ENCODE measurements at places on chromosomes 5 and 9.

DNA sequence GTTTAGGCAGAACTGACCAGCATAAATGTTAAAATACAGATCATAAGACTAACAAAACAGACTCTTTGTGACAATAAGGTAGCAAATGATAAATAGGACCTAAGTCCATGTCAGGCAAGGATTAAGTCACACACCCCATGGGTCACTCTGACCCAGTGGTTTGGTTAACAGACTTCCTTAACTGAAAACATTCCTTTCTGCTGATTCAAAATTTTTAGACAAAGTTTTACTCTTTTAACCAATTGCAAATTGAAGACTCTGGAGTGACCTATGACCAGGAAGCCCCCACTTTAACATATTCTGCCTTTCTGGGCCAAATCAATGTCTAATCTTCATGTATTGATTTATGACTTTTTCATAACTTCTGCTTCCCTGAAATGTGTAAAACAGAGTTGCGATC lies 4.9 kb upstream of the NXNL2 start:
- DNase-seq = no peak

DNA sequence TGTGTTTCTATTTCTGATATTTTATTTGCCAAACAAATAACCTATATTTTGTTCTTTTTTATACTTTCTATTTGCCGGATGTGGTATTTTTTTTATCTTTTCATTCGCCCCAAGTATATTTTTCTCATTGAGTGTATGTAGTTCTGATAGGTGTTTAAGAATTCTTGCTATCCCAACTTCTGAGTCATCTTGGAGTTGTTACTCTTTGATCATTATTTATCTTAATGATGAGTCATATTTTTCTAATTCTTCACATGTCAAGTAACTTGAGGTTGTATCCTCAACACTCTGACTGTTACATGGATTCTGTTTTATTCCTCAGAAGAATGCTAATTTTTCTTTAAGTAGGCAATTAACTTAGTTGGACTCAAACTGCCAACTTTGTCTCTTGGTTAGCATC lies 498.1 kb downstream of the TLE1 start:
- DNase-seq = no peak

DNA sequence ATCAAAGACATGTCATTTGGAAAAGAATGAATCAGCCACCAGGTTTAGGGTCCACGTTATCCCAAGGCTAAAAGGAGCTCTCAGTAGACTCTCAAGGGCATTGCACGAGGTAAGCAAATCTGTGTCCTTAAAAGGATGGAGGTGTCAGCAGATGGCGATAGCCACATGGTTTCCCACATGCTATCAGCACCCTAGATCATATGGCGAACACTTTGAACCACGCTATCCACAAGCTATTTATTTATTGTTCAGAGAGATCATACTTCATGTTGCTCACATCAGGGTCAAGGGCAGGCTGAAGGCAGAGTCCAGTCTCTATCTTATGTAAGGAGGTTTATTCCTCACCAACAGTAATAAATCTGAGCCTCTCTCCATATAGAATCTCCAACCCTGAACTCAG lies 43.7 kb downstream of the CDH6 start:
- DNase-seq = no peak

GRCh38 chr9:17613758-17614157 lies 34.9 kb downstream of the SH3GL2 start:
- peak; percentile 79 for DNase-seq

DNA sequence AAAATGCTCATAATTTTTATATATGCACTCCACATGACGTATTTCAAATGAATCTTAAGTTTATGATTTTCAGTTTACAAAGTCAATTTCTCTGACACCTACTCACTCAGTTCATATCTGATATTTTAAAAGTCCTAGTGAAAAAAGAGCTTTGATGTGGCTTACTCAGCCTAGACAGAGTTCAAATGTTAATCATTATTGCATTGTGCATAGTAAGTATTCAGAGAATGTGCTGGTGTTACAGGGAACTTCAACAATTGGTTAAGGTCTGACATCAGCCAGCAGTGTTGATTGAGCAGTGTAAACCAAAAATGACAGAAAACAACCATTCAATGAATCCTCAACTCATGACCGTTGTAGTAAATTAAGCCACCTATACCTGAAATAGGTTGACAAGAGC lies 147.2 kb upstream of the LHFPL2 start:
- no peak for DNase-seq

DNA sequence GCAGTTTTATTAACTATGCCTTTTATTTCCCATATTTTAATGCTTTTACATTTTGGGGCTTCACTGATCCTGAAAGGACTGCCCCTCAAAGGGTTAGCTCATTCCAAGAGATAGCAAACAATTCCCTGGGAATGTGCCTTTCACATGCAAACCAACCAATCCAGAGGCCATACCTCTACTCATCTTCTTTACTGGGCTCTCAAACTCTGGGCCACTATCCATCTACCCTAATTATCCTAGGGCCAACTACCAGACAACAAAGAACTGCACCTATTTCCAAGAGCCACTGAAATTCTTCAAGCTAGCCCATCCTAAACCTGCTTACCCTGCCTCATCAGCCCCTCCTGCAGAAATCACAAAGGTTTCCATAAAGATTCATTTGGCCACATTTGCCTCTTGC lies 364.7 kb downstream of the CDH12 start:
- DNase-seq = no peak

DNA sequence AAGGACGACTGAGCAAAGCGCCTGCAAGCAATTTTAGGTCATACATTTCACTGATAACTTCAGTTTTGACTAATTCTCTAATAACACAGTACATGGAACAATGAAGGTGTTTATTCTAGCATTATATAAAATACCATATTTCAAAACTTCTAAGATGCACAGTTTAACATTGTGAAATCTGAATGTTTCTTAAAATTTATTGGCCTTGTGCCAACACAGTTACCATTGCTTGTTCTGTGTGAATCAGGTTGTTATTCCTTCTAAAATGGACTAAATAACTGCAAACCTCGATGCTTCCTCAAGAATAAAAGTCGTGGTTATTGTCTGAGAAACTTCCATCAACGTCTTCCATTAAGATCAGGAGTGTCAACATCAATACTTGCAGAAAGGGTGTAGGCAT lies 8.0 kb downstream of the MCC start:
- no peak for DNase-seq

DNA sequence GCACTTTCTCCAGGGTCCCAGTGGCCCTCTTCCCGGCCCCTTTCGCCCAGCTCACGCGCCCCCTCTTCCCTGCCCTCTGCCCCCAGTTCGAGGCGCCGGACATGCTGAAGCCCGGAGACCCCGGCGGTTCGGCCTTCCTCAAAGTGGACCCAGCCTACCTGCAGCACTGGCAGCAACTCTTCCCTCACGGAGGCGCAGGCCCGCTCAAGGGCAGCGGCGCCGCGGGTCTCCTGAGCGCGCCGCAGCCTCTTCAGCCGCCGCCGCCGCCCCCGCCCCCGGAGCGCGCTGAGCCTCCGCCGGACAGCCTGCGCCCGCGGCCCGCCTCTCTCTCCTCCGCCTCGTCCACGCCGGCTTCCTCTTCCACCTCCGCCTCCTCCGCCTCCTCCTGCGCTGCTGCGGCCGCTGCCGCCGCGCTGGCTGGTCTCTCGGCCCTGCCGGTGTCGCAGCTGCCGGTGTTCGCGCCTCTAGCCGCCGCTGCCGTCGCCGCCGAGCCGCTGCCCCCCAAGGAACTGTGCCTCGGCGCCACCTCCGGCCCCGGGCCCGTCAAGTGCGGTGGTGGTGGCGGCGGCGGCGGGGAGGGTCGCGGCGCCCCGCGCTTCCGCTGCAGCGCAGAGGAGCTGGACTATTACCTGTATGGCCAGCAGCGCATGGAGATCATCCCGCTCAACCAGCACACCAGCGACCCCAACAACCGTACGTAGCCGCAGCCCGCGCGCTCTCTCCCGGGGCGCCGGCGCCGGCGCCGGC lies 1.0 kb downstream of the PRDM6 start:
- no peak for DNase-seq

GRCh38 chr5:93603793-93604643 lies 21.0 kb downstream of the NR2F1 start:
- peak; percentile 60 for DNase-seq

DNA sequence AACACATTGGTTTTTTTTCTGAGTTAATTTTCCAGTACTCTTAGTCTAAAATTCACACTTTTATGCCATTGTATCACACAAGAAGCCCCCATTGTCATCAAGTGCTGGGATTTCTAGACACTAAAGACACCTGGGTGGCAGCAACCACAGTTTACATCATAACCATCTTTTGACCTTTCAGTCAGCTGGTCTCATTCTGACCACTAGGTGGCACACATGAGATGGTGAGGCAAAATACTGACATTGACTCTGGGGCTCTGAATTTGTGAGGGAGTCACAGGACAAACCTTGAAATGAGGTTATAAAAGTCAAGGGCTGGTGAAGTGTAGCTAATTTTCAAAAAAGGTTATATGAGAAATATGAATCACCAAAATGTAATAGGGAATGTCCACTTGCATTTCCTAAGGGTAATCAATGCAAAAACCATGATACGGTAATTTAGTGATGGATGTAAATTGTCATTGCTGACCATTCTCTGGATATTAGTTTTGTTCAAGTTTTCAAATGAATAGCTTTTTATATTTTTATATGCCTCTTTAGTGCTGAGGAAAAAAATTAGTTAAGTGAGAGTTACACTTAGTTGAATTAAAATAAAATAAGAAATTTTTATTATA lies 229.4 kb downstream of the DMAC1 start:
- DNase-seq = peak; percentile 70

DNA sequence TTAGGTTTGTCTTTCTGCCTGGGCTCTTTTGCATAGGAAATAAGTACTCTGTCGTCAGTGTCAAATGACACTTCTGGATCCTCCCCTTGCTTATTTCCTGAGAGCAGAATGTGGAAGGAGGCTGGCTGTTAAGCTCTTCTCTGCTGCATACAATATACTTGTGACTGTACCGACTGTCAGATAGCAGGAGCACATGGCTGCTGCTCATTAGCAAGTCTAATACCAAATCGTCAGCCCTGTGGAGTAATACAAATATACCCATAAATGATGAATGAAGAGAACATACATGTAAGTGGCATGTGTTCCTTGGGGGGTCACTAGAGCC lies at the start of gene GPR151:
TSS of gene GPR151 (minus strand) at position 40 of the 325 bp plus-strand sequence. CDS start 77 bp downstream, outside the sequence.
- no peak for DNase-seq

DNA sequence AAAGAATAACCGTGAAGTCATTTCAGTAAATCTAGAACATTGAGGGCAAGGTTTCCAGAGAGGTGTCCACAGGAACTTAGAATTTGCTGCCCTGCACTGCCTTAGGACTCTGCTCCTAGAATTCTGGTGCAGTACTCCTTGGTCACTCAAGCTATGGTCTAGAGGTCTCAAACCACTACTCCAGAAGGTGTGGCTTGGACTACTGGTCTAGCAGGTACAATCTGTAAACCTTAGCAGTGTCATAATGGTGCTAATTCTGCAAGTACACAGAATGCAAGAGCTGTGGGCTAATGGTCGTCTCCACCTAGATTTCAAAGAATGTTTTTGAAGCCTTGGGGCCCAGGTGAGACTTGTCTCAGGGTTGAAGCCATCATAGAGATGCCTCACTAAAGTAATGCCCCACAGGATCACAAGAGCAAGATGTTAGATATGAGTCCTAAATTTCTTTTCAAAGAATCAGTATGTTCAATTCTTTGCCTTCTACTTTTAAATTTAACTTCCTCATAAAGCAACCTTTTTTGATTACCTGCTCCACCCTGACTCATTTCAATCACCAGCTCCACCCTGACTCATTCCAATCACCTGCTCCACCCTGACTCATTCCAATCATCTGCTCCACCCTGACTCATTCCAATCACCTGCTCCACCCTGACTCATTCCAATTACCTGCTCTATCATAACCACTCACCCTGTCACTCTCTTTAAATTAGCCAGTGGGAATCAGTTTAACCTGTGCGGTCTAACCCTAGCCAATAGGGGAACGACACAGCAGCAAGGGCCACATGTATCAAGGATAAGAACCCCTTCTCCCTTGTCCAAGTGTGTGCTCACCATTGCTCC lies 1111.8 kb upstream of the ACO1 start:
- no peak for DNase-seq

DNA sequence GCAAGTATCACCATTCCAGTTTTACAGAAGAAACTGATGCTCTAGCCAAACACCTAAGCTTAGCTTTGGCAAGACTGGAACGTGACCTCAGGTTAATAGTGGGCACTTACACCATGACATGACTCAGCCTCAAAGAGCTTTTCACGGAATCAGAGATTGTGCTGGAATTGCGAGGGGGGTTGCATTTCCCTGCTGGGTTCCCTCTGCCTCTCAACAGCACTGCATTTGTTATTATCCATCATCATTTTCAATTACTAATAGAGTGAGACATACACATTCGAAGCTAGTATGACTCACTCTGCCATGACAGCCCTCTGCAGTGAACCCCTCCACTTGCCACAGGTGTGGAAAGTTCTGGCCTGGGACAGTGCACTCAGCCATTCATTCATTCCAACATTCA lies 8.0 kb downstream of the SPOCK1 start:
- DNase-seq = no peak

DNA sequence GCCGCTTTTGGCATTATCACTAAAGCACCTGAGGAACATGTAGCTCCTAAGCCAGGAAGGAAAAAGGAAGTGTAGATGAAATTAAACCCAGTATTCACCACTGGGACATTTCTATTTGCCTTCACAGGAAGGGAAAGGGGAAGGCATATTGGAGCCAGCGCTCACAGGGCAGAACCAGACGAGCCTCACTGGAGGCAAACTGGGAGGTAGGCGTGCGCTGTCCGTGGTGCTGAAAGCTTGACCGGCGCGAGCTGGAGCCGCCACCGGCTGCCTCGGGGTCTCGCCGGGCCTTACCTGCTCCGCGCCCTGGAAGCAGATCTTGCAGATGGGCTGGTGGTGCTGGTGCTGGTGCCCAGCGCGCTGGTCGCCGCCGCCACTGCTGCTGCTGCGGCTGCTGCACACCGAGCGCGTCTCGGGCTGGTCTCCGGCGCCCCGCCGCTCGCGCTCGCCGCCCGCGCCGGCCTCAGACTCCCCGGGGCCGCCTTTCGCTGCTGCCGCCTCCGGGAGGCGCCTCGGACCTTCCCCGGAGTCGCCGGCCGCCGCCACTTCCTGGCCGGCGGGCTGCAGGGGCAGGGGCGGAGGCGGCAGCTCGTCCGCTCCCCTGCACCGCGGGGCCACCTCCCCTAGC lies 732 bp downstream of the MARCHF11 start:
- peak; percentile 65 for DNase-seq

DNA sequence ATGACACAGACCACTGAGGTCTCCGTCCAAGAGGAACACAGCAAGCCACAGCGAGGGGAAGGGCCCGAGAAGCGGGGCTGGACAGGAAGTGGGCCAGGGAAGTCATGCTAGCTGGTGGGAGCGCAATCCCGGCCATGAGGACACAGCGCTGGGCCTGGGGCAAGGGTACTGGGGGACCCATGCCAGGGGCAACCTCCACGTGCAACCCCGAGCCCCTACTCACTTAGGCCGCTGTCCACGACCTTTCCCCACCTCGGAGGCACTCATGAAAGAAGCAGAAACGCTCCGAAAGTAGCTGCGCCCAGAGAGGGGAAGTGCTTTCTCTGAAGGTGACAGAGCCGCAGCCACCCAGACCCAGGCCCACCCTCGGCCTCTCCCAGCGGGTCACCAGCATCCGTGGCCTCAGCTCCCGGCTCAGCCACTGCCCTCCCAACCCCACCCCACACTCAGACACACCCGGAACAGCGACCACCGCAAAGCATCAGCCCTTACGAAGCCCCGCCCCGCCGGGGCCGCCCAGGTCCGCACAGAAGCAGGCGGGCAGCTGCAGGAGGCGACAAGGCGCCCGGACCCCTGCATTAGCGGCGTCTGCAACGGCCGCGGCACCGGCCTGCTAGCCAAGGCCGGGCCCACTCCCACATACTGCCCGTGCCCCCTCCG lies 782 bp downstream of the BICD2 start:
- no peak for DNase-seq

GRCh38 chr5:148384380-148384737 lies 601 bp downstream of the FBXO38 start:
- no peak for DNase-seq
